ENCODE measurements at places on chromosomes 12 and 14.

GRCh38 chr12:83461336-83461935, 774.7 kb downstream of the TMTC2 start:
- DNase-seq = no peak

GRCh38 chr14:80215081-80215480, 3.8 kb upstream of the DIO2 start:
- no peak for DNase-seq

GRCh38 chr12:93192878-93193277, 184.8 kb upstream of the NUDT4 start:
- no peak for DNase-seq

DNA sequence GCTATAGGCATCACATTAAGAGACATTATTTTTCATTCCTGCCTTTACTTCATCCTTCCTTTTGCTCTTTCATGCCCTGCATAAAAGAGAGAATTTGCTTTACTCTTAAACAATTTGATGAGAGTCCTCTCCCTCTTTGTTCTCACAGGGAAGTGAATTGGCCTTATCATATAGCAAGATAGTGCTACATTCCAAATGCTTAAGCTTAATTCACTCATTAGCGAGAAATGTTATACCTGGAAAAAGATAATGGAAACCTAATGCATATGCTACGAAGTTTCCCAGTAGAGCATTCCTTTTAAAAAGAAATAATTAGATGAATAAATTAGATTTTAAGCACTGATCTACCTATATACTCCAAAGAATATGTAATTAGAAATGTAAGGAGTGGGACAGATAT, 798.8 kb downstream of the C12orf50 start:
- no peak for DNase-seq

GRCh38 chr12:7197841-7198240, 8.4 kb downstream of the PEX5 start:
- no peak for DNase-seq

All from T-helper 22 cell (primary cell).